Activated CD8-positive, alpha-beta memory T cell treated with anti-CD3 and anti-CD28 coated beads, Interleukin-2, amount 10 ng/mL, durations not matched to agents 7 days and 5 days (primary cell): ENCODE measurements at places on chromosomes 16 and 17. TPM values are rescaled to one million over a fixed set of nuclear protein-coding genes. Genes with fewer than 3 reads are reported as not detected.

Gene CMTM1
- 21.1 TPM for total RNA-seq

Gene CRHR1
- total RNA-seq, result not detected

Gene CACNG5
- not detected for total RNA-seq

DNA sequence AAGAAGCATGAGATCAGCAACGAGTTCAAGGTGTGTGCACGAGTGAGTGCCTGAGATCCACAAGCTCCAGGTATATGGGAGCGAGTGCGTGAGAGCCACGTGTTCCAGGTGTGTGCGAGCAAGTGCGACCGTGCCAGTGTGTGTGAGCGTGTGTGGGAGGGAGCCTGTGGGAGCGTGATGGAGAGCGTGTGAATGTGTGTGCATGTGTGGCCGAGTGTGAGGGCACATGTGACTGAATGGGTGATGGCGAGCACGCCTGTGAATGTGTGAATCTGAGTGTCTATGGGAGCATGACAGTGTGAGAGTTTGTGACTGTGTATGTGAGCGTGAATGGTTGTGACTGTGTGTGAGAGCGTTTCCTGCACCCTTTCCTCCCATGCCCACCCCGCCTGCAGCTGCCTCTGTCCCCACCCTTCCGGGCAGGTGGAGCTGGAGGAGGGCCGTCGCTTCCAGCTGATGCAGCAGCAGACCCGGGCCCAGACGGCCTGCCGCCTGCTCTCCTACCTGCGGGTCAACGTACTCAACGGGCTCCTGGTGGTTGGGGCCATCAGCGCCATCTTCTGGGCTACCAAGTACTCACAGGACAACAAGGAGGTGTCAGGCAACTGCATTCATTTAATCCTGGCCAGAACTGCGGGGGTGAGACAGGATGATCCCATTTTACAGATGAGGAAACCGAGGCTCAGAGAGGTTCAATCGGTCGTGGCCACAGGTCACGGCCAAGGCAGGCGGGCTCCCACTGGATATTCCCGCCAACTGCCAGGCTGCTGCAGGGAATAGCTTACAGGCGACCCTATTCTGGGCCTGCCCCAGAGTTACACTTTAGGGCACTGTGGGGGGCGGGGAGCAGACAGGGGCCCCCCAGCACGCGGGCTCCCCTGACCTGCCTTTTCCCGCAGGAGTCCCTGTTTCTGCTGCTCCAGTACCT, 3.7 kb downstream of the TMC8 start:
- H3K4me3 ChIP-seq, result peak overlapping the region; percentile 72
- DNase-seq, result peak; percentile 89
- H3K36me3 ChIP-seq, result peaks cover 58% of the 10 kb centered on the region
- H3K27me3 ChIP-seq, result no peaks in the 10 kb centered on the region
- H3K4me1 ChIP-seq, result peaks cover 76% of the 10 kb centered on the region

- no peaks in the 10 kb centered on the region for H3K27me3 ChIP-seq
- no peak for DNase-seq
- H3K4me1 ChIP-seq, result no peaks in the 10 kb centered on the region
- H3K36me3 ChIP-seq, result no peaks in the 10 kb centered on the region
- no peak overlapping the region for H3K4me3 ChIP-seq
Measured at GRCh38 chr16:65672960-65673359, 551.1 kb upstream of the CDH11 start.

DNA sequence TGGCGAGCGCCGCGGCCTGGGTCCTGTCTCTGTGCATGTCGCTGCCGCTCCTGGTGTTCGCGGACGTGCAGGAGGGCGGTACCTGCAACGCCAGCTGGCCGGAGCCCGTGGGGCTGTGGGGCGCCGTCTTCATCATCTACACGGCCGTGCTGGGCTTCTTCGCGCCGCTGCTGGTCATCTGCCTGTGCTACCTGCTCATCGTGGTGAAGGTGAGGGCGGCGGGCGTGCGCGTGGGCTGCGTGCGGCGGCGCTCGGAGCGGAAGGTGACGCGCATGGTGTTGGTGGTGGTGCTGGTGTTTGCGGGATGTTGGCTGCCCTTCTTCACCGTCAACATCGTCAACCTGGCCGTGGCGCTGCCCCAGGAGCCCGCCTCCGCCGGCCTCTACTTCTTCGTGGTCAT, 6.8 kb downstream of the SSTR5 start:
- no peaks in the 10 kb centered on the region for H3K27me3 ChIP-seq
- no peak for DNase-seq
- H3K27ac ChIP-seq, result no peak overlapping the region
- H3K4me1 ChIP-seq, result no peaks in the 10 kb centered on the region

- no peak overlapping the region for H3K4me3 ChIP-seq
- peaks cover 30% of the 10 kb centered on the region for H3K4me1 ChIP-seq
- no peak for DNase-seq
- no peaks in the 10 kb centered on the region for H3K27me3 ChIP-seq
- H3K36me3 ChIP-seq, result peaks cover 15% of the 10 kb centered on the region
Measured at GRCh38 chr17:75244133-75244866, 17.1 kb downstream of the GGA3 start.

- DNase-seq, result no peak
- no peak overlapping the region for H3K27ac ChIP-seq
- peaks cover 2% of the 10 kb centered on the region for H3K36me3 ChIP-seq
- H3K27me3 ChIP-seq, result no peaks in the 10 kb centered on the region
- H3K4me3 ChIP-seq, result no peak overlapping the region
- peaks cover 9% of the 10 kb centered on the region for H3K4me1 ChIP-seq
Measured at GRCh38 chr17:37300683-37301082, 75.1 kb upstream of the C17orf78 start.

GRCh38 chr17:62614142-62614541, 13.3 kb upstream of the MRC2 start:
- H3K36me3 ChIP-seq, result peaks cover 37% of the 10 kb centered on the region
- H3K4me1 ChIP-seq, result peaks cover 18% of the 10 kb centered on the region
- no peaks in the 10 kb centered on the region for H3K27me3 ChIP-seq

- H3K36me3 ChIP-seq, result peaks cover 32% of the 10 kb centered on the region
- H3K27me3 ChIP-seq, result no peaks in the 10 kb centered on the region
- peak overlapping the region; percentile 96 for H3K4me3 ChIP-seq
- peak overlapping the region; percentile 99 for H3K27ac ChIP-seq
- peak; percentile 75 for DNase-seq
- H3K4me1 ChIP-seq, result peaks cover 50% of the 10 kb centered on the region
Measured at GRCh38 chr17:35373984-35374765, 754 bp upstream of the SLFN11 start.

GRCh38 chr16:24150282-24150681, 105.9 kb upstream of the CACNG3 start:
- peaks cover 44% of the 10 kb centered on the region for H3K36me3 ChIP-seq
- H3K27me3 ChIP-seq, result no peaks in the 10 kb centered on the region
- DNase-seq, result no peak
- peaks cover 39% of the 10 kb centered on the region for H3K4me1 ChIP-seq

DNA sequence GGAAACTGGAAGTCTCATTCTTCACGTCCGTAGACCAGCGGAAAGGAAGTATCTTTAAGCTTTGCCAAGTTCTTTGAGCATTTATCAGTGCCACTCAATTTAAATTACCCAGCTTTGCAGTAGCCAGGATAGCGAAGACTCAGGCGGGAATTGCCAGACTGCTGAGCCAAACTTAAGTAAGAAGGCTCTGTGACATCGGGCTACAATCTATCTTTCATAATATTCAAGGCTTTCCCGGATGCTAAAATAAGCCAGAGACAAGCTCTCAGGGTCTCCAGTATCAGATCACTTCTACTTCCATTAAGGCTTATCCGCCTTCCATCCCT, 436 bp upstream of the BRIP1 start:
- DNase-seq, result no peak
- H3K27me3 ChIP-seq, result no peaks in the 10 kb centered on the region
- peaks cover 23% of the 10 kb centered on the region for H3K36me3 ChIP-seq
- peak overlapping the region; percentile 97 for H3K4me3 ChIP-seq
- peak overlapping the region; percentile 92 for H3K27ac ChIP-seq

DNA sequence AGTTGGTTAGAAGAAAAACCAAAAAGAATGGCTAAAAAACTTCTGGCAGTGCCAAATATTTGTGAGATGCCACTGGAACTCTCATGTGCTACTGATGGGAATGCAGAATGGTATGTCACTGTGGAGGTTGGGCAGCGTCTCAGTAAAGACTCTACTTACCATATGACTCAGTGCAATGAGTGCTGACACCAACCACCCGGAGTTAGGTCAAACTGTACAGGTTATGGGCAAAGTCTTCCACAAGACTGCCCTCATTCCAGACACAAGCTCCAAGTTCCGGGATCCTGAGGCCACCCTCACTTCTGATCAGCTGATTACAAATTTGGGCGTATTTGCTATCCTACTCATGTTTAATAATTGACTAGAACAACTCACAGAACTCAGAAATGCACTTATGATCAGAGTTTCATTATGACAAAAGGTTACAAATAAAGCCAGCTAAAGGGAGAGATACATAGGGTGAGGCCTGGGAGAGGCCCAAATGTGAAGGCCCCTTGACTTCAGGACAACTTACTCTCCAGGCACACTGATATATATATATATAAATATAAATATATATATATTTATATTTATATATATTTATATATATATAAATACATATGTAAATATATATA, 114.9 kb downstream of the TRIM37 start:
- DNase-seq, result peak; percentile 54
- H3K27ac ChIP-seq, result peak overlapping the region; percentile 70
- H3K4me1 ChIP-seq, result peaks cover 14% of the 10 kb centered on the region

- H3K27ac ChIP-seq, result no peak overlapping the region
- no peaks in the 10 kb centered on the region for H3K36me3 ChIP-seq
- H3K4me1 ChIP-seq, result peaks cover 9% of the 10 kb centered on the region
- no peaks in the 10 kb centered on the region for H3K27me3 ChIP-seq
- no peak for DNase-seq
Measured at GRCh38 chr17:62996221-62996620, 30.2 kb downstream of the TANC2 start.

DNA sequence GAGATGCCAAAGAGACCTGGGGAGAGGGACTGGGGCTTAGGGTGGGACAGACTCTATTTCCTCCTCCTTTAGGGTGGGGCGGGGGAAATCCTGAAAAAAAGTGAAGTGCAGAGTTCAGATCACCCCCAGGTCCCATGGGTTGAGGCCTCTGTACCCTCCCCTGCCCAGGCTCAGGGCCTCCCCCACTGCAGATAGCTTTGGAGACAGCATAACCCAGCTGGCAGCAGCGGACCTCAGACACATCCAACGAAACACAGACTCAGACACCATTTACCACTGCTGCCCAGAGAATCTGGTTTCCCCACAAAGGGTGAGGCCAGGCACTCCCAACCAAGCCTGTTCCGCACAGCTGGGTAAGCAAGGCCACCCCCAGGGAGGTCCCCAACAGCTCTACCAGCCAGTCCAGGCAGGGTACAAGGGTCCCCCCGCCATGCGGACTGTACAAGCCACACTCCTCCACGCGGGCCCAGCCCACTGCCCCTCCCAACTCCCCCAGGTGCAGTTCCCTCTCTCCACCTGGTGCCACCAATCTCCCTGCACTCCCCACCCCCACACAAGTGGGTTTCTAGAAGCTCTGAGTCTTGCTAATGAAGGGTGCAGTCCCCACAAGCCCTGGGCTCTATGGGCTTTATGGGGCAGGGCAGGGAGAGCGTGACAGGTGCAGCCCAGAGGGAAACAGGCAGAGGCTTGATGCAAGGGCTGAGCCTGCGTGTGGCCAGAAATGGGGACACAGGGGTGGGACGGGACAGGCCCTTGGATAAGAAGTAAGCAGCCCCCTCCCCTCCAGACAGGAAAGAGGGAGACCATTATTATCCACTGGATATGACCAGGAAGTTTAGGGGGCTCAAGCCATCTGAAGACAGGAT, 8.9 kb downstream of the RHBDF2 start:
- DNase-seq, result no peak
- H3K36me3 ChIP-seq, result peaks cover 1% of the 10 kb centered on the region

DNA sequence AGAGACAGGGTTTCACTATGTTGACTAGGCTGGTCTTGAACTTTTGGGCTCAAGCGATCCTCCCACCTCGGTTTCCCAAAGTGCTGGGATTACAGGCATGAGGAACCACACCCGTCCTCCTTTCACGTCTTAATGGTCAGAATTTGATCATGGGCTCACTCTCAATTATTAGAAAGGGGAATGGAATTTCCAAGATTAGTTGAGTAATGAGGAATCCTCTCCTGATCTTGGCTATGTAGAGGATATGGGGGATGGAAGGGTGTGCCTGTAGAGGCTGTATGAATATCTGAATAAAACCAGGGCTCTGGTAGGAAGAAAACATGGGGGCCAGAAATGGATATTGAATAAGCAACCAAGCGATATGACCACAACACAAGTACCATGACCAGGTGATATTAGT, 25.9 kb upstream of the SMURF2 start:
- no peaks in the 10 kb centered on the region for H3K4me1 ChIP-seq
- no peak for DNase-seq
- no peak overlapping the region for H3K4me3 ChIP-seq
- no peak overlapping the region for H3K27ac ChIP-seq

DNA sequence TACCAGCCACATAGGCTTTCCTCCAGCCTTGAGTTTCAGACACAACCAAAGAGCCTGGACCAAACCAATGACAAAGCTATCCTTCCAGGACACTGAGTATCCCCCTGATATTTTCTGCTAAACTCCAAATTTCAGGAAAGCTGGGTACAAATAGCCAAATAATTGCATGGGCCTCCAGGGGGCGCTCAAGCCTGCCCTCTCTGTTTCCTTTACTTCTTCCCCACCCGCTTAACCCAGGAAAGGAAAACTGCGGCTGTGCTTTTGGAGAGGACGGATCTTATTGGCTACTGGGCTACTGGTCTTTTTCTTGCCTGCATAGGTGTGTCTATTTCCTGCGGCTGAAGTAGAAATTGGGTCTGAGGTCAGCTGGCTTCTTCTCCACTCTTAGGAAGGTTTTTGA, 30.1 kb downstream of the GNGT2 start:
- no peak overlapping the region for H3K27ac ChIP-seq
- H3K27me3 ChIP-seq, result peaks cover 4% of the 10 kb centered on the region
- H3K36me3 ChIP-seq, result peaks cover 17% of the 10 kb centered on the region
- peak; percentile 69 for DNase-seq
- H3K4me3 ChIP-seq, result no peak overlapping the region

- no peak overlapping the region for H3K4me3 ChIP-seq
- H3K27ac ChIP-seq, result no peak overlapping the region
- no peaks in the 10 kb centered on the region for H3K36me3 ChIP-seq
- H3K4me1 ChIP-seq, result peaks cover 25% of the 10 kb centered on the region
- peaks cover 35% of the 10 kb centered on the region for H3K27me3 ChIP-seq
Measured at GRCh38 chr16:58426966-58427365, 34.7 kb downstream of the GINS3 start.

DNA sequence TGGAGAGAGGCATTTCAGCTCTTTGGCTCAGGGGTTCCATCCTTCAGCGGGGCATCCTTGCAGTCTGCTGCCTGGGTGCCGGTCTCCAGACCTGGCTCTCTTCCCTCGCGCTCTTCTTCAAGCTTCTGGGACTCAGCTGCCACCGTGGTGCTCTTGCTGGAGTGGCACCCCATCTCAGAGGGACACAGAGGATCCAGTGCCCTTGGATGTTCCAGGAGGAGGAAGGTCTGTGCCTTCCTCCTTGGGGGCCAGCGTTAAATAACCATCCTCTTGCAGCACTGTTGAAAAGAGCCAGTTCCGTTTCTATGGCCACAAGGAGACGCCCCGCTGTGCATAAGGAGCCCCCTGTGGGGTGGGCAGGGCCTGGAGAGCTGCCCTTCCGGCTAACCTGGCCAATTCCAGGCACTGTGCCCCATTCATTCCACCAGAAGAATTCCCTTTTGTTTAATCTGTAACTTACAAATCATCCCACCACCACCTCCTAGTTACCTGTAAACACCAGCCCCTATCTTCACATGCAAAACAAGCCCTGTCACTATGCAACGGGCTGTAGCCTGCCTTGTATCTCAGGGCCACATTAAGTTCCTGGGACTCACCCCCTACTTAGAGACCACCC, 8.6 kb downstream of the CHD9NB start:
- no peaks in the 10 kb centered on the region for H3K36me3 ChIP-seq
- H3K4me1 ChIP-seq, result no peaks in the 10 kb centered on the region
- H3K4me3 ChIP-seq, result no peak overlapping the region
